HCEC 1CT (cell line): ENCODE measurements at places on chromosomes 7 and 10.

DNA sequence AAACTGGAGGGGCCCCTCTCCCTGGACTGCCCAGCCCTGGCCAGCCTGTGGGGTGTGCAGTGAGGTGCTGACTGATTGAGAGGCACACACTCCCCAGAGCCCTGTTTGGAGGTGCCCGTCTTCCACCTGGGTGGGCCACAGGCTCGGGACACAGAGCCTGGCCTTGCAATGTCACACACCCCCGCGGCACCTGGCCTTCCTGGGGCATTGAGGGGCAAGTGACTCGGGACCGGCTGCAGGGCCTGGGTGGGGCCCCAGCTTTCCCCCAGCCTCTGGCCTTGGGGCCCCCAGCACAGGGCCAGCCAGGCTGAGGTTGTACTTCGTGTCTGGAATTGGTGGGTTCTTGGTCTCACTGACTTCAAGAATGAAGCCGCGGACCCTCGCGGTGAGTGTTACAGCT, 13.9 kb upstream of the NKX6-2 start:
- no peak for DNase-seq

DNA sequence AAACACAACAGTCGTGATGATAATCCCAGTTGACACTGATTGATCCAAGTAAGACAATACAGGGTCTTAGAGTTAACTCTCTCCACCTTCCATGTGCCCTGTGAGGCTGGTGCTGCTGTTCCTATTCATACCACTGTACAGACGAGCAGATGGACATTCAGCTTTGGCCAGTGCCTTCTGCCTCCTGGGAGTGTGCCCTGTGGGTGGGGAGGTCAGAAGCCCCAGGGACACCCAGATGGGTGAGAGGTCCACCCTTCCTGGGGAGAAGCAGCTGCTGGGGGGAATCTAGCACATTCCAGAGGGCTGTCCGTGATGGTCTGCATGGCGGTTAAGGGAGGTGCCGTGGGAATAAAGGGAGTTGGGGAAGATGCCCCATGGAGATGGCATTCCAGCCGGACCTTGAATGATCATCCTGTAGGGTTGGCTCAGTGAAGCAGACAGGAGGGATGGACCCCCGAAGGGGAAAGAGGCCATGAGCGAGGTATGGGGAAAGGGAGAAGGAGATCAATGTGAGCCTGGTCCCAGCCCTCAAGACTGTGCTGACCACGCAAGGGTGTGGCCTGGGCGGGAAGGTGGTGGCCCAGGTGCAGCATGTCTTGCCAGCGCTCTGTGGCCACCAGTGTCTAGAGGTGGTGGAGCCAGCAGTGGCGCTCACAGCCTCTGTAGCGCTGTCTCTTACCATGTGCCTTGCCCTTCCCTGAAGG, 74.0 kb downstream of the ADCY1 start:
- no peak for DNase-seq

DNA sequence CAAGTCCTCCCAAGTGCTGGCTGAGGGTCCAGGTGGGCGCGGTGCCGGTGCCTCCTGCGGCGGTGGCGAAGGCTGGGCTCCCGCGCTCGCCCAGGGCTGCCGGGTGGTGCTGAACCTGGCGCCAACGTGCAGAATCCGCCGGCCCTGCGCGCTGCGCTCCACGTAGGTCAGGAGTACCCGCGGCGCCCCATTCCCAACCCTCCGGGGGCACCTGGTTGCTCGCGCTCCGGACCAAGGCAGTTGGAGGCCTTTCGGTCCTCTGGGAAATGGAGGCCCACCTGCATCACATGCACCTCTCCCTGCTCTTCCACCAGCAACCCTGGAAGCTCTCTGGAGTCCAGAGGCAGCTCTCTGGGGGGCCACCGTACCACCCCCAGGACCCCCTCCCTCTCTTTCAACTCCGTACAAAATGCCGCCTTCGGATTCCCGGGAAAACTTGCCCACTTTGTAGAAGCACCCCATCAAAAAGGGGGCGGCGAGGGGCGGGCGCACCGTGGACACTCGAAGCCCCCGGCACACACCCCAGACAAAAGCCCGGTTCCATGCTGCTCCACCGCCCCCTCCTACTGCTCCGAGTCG, 745 bp downstream of the SLC16A9 start:
- DNase-seq, result no peak

- peak; percentile 54 for DNase-seq
Observed at GRCh38 chr7:129825209-129825970, 127.4 kb downstream of the UBE2H start.

DNA sequence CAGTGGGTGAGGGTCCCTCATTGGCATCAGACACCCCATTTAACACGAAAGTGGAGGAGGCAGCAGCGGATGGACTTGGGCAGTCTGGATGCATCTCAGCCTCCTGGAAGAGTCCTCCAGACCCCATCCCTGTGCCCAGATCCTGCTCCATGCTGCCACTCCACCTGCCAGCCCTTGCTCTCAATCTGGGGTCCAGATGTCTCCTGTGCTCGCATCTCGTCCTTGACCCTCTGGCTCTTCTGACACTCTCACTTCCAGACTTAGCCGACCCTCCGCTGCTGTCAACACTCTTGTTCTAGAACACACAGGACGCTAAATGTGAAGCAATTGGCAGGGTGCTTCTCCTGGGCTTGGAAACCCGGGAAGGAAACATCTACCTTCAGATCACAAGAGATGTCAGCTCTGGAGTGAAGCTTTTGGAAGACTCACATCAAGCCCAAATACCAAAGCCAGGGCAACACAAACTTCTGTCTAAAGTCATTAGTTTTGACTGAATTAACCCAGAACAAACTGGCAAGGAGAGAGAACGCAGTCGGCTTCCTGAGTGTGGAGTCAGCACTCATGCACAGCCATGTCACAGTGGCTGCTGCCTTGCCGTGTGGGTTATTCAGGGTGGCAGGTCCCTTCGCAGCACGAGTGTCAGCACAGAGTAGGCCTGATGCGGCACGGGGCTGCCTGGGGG, 379.1 kb downstream of the TCERG1L start:
- no peak for DNase-seq

- DNase-seq, result no peak
Observed at GRCh38 chr10:90372451-90372850, 485.4 kb downstream of the HTR7 start.

DNA sequence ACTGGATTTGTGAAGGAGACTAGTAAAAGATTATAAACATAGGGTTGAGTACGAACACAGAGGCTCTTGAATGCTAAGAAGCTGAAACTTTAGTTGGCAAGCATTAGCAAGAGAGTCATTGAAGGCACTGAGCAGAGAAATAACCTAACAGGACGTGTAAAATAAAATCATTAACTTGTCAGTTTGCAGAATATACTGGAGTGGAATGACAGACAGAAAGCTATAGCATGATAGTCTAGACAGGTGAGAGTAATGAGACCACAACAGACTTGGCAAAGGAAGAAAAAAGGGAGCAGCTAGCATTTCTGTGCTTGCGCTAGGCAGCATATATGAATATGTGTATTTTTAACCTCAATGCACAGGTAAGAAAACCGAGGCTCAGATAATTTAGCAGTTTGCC, 30.8 kb downstream of the MINDY3 start:
- DNase-seq, result no peak

- DNase-seq, result no peak
Observed at GRCh38 chr10:49679480-49679893, at the start of gene C10orf53. Gene C10orf53, plus strand, starts transcription at chr10:49679651. Its CDS starts 47 bp downstream, at chr10:49679698.

GRCh38 chr7:2860627-2861133, 16.6 kb upstream of the GNA12 start:
- DNase-seq, result no peak

DNA sequence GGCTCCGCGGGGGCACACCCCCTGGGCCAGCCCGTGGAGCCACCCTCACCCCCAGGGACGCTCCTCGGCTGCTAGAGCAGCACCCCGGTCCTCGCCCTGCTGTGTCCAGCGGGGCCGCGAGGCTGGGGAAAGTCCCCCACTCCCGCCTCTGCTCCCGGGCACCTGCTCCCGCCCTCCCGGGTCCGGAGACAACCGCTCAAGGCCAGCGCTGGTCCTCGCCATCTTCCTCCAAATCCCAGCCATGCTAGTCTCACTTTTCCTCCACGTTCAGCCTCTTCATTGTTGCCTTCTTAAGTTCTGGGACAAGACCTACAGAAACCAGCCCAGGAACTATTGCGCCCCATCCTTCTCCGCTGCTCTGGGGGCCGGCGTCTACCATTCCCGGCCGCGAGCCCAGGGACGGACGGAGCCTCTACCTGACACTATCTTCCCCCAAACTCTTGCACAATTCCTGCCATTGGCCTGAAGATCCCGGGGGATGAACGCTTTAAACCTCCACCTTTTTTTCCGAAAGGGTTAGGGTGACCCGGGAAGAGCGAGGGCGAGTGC, 4.8 kb upstream of the KCP start:
- DNase-seq, result no peak

- DNase-seq, result no peak
Observed at GRCh38 chr10:51447119-51447518, 252.3 kb downstream of the CSTF2T start.
